ENCODE measurements at places on chromosomes 13 and 19.

DNA sequence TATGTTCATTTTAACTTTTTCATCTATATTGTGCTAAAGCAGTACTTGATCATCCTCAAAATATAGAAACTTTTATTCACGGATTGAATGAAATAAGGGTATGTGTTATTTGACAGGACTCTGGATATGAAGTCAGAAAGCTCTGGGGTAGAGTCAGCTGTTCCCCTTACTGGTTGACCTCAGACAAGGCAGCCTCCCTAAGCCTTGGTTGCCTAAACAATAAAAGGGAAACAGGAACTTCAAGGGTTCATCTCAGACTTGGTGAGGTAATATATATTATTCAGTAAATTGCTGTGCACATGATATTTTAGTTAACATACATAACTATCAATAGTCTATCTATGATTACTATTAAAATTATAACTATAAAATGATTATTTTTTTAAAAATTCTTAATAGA lies 13.6 kb downstream of the POLR1D start:
- DNase-seq = peak; percentile 5

DNA sequence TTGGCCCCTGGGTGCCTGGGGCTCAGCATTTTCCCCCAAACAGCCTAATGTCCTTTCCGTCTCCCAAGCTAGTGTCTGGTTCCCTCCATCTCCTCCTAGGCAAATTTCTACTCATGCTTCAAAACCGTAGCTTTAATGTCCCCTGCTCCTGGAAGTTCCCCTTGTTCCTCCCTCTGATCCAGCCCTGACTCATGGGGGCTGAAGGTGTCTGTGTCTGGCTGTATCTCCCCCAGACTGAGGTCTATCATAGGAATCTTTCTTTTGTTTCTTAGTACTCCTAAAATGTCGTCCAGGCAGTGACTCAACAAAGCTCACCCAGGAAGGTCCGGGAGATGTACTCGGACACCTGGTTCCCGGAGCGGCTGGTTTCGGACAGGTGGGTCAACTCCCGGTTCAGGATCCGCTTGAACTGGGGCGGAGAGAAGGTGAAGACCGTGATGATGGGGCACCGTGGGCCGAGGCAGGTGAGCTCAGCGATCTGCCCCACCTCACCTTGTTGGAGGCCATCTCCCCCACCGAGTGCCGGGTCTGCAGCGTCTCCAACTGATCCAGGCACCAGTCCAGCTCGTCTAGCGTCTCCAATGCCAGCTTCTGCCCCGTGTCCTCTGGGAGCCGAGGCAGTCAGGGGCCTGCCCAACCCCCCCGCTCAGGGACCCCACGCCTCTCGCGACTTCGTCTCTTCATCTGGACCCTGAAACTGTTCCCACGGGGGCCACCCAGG lies 6.2 kb downstream of the PDE4C start:
- peak; percentile 44 for DNase-seq

DNA sequence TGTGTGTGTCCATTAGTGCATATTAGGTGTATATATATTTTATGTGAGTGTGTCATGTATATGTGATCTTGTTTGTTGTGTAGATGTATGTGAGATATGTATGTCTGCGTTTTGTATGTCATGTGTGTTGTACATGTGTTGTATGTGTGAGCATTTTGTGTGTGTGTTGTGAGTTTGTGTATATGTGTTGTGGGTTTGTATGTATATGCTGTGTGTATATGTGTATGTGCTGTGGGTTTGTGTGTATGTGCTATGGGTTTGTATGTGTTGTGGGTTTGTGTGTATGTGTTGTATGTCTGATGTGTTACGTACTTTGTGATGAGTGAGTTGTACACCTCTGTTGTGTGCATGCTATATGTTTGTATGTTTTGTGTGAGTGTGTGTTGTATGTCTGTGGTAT lies 8.1 kb downstream of the CEACAM20 start:
- no peak for DNase-seq

DNA sequence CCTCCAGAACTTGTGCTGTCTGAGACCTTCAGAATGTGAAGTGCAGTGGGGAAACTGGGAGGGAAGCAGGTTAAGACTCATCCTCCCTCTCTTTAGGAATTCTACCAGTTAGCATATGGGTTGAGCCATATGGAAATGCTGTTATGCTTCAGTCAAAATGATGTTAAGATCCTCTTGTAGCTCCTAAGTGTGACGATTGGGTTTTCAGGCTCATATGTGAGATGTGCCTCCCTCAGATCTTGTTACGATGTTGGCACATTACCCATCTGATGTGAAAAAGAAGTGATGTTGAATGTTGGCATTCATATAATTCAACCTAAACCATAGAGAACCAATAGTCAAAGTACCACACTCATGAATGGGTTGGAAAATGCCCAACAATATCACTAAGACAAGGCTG lies 67.8 kb upstream of the IPO5 start:
- DNase-seq = no peak

- DNase-seq = no peak
These were observed 18.1 kb downstream of the SLC7A1 start for GRCh38 chr13:29577136-29578051.

- DNase-seq = peak; percentile 48
These were observed 5.8 kb upstream of the ONECUT3 start for GRCh38 chr19:1747285-1748114.

DNA sequence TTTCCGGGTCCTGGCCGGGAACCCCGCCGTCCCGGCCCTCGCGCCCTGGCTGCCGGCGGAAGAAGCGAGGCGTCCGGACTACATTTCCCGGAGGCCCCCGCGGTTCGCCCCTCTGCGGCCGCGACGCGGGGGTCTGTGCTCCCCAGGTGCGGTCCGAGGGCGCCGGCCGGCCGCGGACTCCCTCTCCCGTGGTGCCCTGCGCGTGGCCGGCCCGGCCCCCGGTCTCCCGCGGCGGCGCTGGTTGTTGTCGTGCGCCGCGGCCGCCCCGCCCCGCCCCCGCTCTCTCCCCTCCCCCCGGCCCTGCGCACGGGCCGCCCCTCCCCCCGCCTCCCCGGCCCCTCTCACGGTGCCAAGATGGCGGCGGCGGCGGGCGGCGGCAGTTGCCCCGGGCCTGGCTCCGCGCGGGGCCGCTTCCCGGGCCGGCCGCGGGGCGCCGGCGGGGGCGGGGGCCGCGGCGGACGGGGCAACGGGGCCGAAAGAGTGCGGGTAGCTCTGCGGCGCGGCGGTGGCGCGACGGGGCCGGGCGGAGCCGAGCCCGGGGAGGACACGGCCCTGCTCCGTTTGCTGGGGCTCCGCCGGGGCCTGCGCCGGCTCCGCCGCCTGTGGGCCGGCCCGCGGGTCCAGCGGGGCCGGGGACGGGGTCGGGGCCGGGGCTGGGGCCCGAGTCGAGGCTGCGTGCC lies at the start of gene KMT2B:
Gene KMT2B (plus strand): TSS at position 339 of the 680 bp plus-strand sequence. CDS start 16 bp downstream, at position 355.
- DNase-seq = peak; percentile 99

GRCh38 chr13:76696370-76696769 lies 189.8 kb downstream of the KCTD12 start:
- DNase-seq = no peak

DNA sequence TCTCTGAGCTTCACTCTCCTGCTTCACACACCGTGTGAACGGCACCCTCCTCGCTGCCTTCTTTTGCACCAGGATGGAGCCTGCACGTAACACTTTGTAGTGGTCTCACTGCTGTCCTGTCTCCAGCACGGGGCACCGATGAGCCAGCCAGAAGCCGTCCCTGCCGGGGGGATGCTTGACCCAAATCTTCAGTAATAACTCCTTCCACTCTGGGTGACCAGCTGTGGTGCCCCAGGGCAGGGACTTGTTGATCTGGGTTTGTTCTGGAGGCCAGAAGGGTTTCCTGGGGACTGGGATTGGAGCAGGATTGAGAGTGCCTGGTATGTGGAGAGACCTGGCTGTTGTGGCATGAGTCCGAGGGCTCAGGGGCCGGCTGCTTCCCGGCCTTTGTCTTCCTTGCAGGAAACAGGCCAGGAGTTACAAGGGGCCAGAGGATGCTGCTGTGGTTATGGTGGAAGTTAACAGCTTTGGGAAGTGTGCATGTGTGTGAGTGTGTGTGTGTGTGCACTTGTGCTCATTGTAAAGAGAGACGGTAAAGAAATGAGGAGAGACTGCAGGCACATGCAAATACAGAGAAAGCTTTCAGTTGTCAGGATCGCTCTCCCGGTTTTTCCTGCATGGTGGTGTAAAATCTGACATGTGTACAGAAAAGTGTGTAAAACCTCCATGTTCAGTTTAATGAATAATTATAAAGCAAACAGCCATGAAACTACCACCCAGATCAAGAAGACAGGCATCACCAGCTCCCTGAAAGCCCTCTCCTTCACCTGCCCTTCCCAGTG lies 18.9 kb downstream of the PAK4 start:
- DNase-seq = no peak

DNA sequence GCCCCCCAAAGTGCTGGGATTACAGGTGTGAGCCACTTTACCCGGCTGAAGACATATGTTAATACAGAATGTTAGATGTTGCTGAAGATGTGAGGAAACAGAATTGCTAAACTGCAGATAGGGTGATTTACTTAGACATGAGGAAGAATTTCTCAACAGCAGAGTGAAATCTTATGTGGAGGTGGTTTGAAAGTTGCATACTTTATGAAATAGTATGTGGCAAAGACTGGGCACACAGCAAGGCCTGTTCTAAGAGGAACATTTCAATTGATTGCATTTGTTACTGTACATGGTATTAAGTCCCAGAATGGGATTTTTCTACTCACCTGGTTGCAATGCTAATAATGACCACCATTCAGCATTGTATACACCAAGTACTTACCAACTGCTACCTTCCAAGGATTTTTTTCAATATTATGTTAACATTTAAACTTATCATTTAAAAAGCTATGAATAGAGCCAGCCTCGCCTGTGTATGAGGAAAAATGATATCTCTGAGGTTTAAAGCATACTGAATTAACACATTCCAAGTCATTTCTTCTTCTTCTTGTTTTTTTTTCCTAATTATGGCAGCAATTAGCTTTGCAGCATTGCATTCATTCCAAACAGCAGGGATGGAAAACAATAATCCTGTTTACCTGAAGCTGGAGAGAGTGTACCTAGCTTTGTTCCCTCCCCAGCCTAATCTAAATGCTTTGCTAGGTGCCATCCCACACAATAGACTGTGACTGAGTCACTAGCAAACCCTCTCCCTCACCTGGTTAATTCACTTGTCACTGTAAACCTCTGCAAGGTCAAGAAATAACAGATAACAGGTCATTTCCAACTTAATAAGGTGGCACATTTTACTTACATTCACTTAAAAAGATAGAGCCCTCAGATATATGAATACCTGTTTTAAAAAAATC lies 19.4 kb upstream of the KLF5 start:
- peak; percentile 59 for DNase-seq

- DNase-seq = peak; percentile 17
These were observed 184.1 kb downstream of the DIAPH3 start for GRCh38 chr13:59979589-59979988.
